ENCODE measurements at places on chromosomes 5 and 9.

- no peak for DNase-seq
Observed at GRCh38 chr9:115913696-115914095, 239.9 kb upstream of the PAPPA start.

DNA sequence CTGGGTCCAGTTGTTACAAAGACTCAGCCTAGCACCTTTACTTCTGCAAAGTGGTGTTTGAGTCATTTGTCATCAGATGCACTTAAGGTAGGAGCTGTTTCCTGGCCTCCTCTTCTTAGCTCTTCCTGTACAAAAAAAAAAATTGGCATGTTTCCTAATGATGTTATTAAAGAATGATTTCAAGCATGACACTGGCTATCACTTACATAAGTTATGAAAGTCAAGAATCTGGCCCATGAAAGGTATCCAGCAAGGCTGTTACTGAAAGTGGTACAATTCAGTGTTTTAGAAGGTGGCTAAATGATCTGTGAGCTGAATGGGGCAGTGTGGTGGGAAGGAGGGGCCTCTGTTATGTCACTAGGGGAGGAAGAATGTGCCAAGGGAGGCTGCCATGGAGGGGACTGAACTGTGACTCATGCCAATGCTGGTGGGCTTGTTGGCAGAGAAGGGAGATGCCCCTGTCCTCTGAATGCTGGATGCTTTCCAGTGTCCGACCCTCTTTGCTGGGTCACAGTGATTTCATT is 175.1 kb upstream of the MAP1B start:
- no peak for DNase-seq

- DNase-seq: no peak
Observed at GRCh38 chr5:116569999-116570398, 4.6 kb downstream of the SEMA6A start.

DNA sequence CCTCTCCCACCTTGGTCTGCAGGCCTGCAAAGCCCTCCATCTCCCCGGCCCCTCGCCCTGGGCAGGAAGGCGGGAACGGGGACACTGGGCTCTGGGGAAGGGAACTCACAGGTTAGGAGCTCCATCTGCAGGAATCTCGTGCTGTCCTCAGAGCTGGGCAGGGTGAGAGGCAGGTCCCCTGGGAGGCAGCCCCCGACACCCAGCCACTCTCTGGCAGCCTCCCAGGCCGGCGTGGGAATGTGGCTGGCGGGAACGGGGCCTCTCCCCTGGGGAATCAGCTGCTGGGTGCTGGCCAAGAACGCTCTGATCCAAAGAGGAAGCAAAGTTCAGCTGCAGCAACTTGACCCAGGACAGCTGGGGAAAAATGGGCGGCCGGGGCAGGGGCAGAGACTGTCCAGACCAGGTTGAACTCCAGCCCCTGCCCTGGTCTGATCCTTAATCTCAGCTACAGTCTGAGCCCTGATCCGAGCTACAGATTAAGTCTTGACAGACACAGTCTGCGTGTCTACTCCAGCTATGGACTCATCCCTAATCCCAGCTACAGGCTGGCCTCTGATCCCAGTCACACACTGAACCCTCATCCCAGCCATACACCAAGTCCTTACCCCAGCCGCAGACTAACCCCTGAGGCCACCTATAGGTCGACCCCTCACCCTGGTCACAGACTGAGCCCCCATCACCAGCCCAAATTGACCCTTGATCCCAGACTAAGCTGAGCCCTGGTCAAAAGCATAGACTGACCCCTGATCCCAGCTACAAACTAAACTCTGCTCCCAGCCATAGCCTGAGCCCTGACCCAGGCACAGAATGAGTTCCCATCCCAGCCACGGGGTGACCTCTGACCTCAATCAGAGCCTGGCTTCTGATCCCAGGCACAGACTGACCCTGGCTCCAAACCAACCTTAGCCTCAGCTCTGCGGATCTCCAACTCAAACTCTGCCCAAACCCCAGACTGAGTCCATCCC is 37.3 kb upstream of the EGFL7 start:
- DNase-seq: peak; percentile 28

- DNase-seq: no peak
Observed at GRCh38 chr5:157750320-157750719, 6.8 kb downstream of the LSM11 start.

- DNase-seq: no peak
Observed at GRCh38 chr5:355379-355935, 33.9 kb downstream of the AHRR start.

DNA sequence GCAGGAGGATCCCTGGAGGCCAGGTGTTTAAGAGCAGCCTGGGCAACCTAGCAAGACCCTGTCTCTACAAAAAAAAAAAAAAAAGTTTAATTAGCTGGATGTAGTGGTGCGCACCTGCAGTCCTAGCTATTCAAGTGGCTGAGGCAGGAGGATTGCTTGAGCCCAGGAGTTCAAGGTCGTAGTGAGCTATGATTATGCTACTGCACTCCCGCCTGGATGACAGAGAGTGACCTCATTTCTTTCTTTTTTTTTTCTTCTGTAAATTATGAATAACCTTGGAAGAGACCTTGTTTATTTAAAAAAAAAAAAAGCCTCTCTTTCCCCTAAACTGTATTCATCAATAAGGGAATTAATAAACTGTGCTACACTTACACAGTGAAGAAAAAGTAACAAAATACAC is 43.6 kb upstream of the SLC30A5 start:
- no peak for DNase-seq

GRCh38 chr9:19927560-19927959 is 138.7 kb upstream of the SLC24A2 start:
- no peak for DNase-seq

- DNase-seq: no peak
Observed at GRCh38 chr5:135355169-135355568, 43.9 kb downstream of the MACROH2A1 start.

DNA sequence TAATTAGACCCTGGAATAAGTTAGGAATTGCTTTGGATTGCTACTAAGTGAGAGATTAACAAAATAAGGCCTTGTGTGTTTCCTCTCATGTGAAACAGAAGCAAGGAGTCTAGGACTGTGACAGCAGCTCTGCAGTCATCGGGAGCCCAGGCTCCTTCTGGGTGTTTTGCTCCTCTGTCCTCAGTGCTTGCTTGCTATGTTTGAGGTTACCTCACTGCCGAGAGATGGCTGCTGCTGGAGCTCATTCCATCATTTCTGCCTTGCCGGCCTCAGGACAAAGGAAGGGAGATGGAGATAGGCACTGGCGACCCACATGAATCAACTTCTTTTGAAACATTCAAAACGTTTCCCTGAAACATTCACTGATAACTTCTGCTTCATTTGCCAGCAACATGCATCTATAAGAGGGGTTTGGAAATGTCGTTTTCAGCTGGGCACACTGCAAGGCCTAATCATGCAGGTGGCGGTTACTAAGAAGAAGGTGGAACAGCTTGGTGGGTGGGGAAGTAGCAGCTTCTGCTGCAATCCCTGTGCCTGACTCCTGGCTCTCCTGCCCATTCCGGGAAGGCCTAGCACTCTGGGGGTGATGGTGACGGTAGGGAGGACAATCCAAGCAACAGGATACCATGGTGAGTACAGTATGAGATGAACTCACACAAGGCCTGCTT is 77.2 kb upstream of the CD180 start:
- DNase-seq: no peak

- DNase-seq: no peak
Observed at GRCh38 chr5:62488531-62488930, 76.0 kb downstream of the IPO11 start.

DNA sequence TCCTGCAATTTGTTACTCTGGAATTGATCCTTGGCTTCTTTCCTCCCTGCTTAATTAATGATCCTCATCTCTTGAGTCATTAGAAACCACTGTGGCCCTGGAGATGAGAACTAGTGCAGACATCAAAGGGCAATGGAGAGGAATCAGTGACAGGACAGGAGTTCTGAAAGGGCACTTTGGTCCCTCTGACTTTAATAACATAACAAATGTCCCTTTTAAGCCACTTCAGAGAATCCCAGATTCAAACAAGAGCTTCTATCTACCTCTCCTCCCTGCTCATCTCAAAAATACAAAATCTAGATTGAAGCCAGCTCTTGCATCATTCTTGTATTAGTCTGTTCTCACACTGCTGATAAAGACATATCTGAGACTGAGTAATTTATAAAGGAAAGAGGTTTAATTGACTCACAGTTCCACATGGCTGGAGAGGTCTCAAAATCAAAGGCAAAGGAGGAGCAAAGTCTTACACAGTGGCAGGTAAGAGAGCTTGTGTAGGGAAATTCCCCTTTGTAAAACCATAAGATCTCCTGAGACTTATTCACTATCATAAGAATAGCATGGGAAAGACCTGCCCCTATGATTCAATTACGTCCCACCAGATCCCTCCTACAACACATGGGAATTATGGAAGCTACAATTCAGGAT is 139.1 kb downstream of the PLPPR1 start:
- no peak for DNase-seq

- DNase-seq: no peak
Observed at GRCh38 chr5:7395432-7395946, 449 bp upstream of the ADCY2 start.

- DNase-seq: no peak
Observed at GRCh38 chr9:92603990-92604389, 65.9 kb downstream of the IPPK start.

- DNase-seq: no peak
Observed at GRCh38 chr9:5611321-5612184, 17.4 kb upstream of the RIC1 start.

- DNase-seq: no peak
Observed at GRCh38 chr9:104988539-104988938, 60.6 kb upstream of the ABCA1 start.

DNA sequence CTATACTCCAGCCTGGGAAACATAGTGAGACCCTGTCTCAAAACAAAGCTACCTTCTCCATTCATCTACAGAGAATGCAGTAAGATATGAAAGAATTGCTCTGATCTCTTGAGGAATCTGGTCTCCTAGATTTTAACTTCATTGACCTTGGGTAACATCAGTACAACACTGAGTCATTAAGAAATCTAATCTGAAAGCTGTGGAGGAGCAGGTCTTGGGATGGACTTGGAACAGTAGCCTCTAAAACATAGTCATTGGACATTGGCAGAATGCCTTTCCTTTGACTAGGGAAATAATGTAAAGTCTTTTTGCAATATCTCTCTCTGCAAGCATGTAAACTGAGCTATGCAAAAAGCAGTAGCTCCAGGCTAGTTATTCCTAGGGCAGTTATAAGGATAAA is 58.1 kb downstream of the KCNN2 start:
- DNase-seq: no peak

DNA sequence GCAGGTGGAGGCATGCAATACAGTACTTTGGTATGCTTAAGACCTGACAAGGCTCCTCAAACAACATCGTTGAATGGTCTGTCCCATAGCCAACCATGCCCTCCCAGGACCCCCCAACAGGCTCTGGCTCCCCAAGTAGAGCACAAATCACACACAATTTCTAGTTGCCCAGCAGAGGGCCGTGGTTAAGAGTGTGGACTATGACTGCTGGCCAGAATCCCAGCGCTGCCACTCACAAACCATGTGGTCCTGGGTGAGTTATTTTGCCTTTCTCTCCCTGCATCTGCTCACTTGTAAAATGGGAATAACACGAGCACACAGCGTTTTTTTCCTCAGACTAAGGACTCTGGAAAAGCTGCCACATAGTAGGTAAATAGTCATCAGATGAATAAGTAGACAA is 6.5 kb downstream of the CKMT2 start:
- no peak for DNase-seq

- DNase-seq: peak; percentile 13
Observed at GRCh38 chr5:132500931-132501628, 10.5 kb upstream of the IRF1 start.

GRCh38 chr5:116370886-116371285 is 203.7 kb downstream of the SEMA6A start:
- DNase-seq: no peak

DNA sequence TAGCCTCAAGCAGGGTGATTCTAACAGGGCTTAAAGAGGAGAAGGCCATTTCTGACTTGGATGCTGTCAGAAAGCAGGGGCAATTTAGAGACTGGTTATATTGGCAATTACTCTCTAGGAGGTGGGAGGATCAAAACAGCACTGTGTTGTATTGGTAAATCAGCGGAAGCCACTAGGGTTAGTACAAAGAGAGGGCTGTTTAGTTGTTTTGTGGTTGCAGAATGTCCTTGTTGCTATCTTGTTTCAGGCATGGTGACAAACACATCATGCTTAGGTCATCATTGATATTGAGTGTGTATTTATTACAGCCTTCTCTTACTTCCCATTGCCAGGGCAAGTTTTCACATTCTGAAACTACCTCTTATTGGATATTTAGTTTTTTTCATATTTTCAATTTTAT is 165.3 kb downstream of the TAF11L14 start:
- DNase-seq: no peak

DNA sequence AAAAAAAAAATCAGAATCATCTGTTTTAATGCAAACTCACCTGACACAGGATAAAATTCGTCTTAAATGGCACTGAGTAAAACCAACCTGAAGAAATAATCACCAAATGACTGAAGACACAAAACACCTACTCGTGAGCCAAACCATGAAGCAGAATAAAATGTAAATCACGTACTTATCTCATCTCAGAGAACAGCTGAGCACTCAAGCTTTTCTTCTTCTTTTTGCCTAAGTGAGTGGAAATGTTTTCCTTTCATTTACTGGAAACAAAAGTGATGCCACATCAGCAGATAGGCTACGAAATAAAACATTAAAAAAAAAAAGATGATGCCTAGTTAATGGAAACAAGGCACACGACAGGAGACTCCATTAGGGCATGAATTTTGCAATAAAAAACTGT is 36.4 kb downstream of the ATPSCKMT start:
- DNase-seq: no peak

DNA sequence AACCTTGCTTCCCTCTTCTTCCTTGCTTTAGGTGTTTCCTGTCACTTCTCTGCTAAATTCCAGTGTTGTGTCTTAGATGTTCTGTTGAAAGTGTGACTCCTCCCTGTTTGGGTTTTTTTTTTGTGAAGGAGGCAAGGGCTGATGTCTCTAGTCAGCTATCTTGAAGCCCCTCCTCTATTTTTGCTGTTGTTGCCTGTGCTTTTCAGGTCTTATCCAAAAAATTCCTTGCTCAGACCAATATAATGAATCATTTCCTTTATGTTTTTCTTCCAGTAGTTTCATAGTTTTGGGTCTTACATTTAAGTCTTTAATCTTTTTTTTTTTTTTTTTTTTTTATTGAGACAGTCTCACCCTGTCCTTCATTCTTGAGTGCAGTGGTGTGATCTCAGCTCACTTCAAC is 22.3 kb downstream of the RIC1 start:
- no peak for DNase-seq

DNA sequence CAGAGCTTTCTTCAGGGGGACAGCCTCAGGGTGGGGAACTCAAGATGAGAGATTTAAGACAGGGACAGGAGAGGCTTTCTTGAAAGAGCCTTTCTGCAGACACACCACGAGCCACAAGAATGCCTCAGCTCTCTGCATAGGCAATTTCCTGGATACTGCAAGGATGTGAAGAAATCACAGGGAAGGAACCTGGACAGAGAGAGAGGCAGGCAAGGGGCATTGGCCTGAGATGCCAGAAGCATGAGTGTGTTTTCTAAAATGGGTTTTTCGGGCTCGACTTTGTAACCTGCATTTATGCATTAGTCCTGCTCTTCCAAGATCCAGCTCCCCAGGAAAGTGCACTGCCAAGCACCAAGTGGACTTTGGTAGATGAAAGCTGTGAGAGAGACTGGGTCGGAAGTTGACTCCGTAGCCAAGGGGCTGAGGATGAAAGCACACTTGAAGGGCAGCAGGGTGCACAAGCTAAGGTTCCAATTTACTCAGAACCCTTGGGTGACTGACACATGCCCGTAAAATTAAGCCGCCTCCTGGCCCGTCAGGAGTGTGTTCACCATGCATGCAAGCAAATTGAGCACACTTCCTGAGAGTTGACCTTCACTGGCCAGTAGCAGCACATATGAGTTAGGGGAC is 90.9 kb downstream of the CFAP90 start:
- DNase-seq: no peak

GRCh38 chr9:16223074-16223871 is 647.2 kb downstream of the BNC2 start:
- DNase-seq: no peak

- no peak for DNase-seq
Observed at GRCh38 chr5:53114988-53115387, 5.4 kb upstream of the MOCS2 start.
